ENCODE measurements at places on chromosomes 7 and 10.
A peak's percentile ranks its signal among the peaks of the same experiment; 100 is the strongest.

GRCh38 chr7:50358041-50358705 is 53.7 kb downstream of the IKZF1 start:
- no peak for DNase-seq

DNA sequence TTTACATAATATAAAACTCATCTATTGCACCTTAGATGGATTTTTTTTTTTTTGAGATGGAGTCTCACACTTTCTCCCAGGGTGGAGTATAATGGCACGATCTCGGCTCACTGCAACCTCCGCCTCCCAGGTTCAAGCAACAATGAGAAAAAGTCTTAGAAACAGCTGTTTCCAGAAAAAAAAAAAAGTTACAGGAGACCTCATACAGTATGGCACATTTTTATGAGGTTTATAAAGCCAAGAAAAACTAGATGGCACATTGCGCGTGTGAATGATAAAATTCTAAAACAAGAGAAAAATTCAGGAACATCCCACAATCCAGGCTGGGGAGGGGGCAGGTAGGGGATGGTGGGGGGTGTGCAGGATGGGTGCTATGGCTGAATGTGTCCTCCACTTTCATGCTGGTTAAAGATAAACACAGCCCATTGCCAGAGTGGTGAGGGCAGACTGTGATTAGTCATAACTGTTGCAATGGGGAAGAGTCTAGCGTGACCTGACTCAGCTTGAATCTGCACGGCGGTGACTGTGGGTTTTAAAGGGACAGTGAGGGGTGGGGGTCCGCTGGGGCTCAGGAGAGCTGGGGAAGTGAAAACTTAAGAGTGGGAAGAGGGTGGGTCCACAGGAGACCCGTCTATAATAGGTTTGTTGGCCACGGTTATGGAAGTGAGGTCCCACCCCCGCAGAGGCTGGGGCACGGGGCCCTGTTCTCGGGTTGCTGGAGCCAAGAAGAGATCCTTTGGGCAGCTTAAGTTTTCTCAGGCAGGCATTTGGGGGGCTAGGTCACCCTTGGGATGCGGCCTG is 11.9 kb upstream of the LRRC27 start:
- no peak for DNase-seq

- no peak for DNase-seq
Measured at GRCh38 chr7:77540402-77540822, 3.3 kb downstream of the PTPN12 start.

GRCh38 chr7:129279757-129280156 is 54.9 kb downstream of the AHCYL2 start:
- no peak for DNase-seq

- no peak for DNase-seq
Measured at GRCh38 chr7:100169147-100169850, 882 bp upstream of the GAL3ST4 start.

DNA sequence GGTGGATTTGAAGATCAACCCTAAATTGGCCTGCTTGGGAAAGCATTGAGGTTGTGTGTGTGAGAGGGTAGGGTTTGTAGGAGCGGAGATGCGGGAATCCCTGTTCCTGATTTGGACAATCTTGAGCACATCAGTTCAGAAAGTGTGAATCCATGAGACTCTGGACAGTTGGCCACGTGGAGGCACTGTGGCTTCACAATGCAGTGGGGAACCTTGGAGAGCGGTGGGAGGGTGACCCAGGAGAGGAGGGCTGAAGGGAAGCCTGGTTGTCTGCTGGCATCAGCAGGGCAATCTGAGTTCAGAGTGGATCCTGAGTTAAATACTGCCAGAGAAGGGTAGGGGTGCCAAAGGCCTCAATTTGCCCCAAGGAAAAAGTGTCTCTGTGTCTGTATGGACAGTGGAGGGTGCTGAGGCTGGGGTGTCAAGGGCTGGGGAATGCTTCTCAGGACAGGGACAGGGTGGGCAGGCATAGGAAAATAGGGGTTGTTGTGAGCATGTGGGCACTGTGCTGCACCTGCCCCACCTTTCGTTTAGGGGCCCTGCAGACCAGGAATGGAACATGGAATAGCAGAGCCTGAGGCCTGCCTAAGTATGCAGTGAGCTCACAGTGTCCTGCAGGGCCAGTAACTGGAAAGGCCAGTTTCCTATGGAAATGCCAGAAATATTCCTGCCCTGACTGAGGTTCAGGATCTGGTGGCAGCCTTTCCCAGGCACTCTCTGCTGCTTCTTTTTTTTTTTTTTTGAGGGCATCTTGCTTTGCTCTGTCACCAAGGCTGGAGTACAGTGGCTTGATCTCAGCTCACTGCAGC is 162.9 kb upstream of the PRSS58 start:
- no peak for DNase-seq

DNA sequence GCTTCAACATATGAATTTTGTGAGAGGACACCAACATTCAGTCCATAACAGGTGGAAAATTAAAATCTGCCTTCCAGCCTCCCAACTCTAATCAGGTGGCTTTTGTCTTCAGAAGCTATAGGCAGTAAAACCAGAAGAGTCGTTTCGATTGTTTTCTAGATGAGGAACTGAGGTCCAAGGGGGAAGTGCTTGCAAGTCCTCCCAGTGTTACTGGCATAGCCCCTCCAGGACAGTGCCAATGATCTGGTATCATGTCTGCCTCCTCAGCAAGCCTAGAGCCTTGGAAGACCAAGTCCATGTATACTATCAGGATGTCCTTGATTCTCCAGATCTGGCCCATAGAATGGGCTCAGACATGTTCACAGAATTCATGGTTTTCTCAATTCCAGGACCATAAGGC is 16.9 kb downstream of the CYP26A1 start:
- DNase-seq, result no peak

- DNase-seq, result no peak
Measured at GRCh38 chr7:39741942-39742623, 118.7 kb downstream of the RALA start.

GRCh38 chr7:101998029-101998905 is 180.8 kb downstream of the CUX1 start:
- DNase-seq, result no peak

- DNase-seq, result no peak
Measured at GRCh38 chr10:6133331-6134098, 44.7 kb downstream of the RBM17 start.

DNA sequence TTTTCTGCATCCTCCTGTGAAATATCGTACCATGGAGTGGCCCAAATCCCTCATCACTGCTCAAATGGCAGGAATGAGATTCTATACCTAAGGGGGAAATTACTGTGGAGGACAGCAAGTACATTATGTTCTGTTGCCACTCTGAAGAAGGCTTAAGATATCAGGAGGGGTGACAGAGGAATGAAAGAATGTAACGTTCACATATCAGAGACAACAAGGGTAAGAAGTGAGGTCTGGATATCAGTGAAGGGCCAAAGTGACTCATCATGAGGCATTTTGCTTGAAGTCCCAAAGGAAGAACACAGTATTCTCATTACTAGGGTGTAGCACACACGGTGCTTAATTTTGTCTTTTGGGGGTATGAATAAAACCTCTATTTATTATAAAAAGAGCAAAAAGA is 71.5 kb upstream of the SLC13A1 start:
- no peak for DNase-seq

DNA sequence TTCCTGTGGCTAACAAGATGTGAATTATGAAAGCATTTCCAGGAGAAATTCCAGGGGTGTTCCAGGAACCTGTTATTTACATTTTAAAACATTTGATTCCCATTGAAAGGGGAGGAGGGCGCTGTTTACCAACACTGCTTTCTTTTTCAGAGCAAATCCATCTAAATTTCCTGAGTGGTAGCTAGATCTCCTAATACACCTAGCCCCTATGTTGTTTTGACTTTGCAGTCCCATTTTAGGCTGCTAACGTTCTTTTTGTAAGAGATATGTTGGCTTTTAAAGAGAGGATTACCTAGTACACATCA is 130.8 kb downstream of the TCF7L2 start:
- no peak for DNase-seq

GRCh38 chr7:2125931-2126330 is 106.8 kb downstream of the MAD1L1 start:
- DNase-seq, result no peak

- no peak for DNase-seq
Measured at GRCh38 chr7:138033241-138033640, 31.4 kb upstream of the CREB3L2 start.

DNA sequence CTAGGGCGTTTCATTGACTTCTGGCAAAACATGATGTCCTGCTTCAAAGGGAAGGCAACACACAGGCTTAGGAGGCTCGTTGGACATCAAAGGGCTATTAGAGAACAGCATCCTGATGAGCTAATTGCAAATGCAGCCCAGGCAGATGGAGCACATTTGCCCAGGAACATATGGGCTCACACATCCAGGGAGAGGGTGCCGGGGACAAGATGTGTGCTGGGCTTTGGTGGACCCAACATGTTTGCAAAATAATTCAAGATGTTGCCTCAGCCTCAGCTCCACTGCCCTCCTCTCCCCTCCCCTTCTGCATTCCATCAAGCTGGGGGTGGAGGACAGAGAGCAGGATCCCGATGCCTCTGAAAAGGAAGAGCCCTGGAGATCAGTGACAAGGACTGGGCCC is 217.1 kb upstream of the ZMIZ1 start:
- DNase-seq, result no peak

DNA sequence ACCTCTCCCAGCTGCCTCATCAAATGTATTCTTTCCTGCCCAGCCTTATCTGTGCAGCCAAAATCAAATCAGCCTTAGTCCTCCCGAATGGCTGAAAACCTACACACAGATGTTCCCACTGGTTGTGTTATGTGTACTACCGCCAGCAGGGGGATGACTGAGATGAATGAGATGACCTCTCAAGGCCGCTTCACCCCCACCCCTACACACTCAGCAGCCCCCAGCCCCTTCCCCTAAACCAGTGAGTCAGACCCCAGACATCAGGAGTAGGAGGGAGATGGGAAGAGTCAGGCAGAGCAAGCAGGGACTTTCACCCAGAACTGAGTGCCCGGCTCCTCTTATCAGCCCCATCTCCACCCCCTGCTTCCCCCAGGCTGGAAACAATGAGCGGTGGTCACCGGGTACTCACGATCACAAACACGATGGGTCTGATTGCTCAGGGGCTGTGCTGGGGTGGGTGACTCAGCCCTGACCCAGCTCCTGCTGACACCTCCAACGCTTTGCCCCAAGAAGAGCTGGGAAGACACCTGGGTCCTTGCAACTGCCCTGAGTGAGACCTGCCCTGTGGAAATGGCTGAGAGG is 6.5 kb upstream of the C10orf105 start:
- DNase-seq, result no peak

DNA sequence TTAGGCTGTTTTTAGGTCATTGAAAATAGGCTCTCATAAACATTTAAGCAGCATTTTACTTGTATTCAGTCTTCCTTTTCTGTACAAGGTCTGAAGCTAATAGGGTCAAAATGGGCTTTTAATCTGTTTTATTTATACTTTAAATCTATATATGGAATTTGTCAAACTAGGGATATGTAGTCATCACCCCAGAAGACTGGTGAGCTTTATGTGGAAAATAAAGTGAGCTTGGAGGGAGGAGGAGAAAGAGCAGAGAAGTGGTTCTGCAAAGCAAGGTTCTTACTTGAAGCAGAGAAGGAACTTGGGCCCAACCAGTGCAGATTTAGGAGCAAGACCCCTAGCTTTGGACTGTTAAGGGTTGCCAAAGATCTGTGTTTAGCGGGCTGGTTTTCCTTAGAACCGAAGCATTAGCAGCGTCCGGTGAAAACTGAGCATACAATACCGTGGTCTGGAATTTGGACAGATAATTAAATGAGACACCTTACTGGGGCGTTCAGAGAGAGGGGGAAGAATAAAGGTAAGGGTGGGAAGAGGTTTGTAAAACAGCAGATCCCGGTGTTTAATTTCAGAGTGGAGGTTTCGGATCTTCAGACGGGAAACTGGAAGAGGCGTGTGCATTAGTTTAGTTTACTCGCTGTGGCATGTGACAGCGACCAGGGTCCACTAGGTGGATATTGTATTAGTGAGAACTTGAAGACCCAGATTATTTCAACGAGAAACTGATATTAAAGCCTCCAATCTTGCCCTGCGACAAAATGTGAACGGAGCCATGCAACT is 2.4 kb downstream of the BAMBI start:
- peak; percentile 60 for DNase-seq

DNA sequence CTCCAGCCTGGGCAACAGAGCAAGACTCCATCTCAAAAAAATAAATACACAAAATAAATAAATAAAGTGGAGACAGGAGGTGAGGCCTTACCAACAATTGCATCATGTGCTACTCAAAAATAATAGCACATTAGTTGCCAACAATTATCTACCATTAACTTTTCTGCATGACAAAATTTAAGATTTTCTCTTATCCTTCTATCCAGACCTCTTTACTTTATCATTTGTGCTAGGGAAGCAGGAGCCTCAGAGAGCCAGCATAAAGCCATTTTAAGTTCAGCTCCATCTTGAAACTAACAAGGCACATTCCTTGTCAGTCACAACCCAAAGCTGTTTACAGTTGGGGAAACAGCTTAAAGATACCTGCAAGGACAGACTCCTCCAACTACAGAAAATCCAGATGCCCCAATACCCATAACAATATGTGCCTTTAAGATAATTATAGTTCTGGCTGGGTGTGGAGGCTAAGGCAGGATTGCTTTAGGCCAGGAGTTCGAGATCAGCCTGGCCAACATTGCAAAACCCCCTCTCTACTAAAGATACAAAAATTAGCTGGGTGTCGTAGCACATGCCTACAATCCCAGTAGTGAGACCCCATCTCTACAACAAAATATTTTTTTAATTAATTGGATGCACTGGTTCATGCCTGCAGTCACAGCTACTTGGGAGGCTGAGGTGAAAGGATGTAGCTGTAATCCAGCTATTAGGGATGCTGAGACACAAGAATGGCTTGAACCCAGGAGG is 2.2 kb upstream of the AP1S1 start:
- DNase-seq, result no peak

DNA sequence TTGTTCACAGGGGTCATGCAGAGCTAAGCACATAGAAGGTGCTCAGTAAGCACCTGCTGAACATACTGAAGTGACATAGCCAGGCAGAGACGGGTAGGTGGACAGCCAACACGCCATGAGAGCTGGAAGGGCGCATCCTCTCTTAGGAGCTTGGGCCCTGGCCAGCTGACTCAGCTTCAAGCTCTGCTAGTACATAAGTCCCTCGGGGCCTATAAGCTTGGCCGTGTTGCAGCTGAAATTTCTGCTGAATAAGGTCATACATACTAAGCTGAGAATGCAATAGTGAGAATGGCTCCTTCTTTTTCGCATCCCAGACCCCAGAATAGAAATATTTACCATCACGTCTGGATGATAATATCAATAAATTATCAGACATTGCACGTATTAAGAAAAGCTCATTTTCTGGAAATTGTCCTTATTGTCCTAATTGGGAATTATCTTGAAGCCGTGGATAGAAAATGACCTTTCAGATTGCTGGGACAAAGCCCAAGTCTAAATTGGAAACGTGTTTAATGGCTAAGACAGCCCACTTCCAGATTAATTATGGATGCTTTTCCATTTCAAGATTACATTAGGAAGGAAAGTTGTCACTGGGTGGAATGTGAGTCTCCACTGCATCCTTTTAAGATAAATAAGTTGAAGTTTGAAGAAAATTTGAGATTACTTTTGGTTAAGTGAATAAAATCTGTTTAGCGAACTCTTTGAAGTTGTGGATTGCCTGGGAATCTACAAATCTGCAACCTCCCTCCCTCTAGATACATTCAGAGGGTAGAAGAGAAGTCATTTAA is 287.1 kb upstream of the C7orf33 start:
- DNase-seq, result peak; percentile 53

All from pons (tissue), 1 donor.